ENCODE measurements at places on chromosomes 1 and 21. TPM values are rescaled to one million over a fixed set of nuclear protein-coding genes. Genes with fewer than 3 reads are reported as not detected.

SLC5A9 gene
- total RNA-seq: not detected

CTSK gene
- 4.1 TPM for total RNA-seq

KIF17 gene
- not detected for total RNA-seq

KISS1 gene
- not detected for total RNA-seq

PRAMEF10 gene
- not detected for total RNA-seq

OR10Z1 gene
- not detected for total RNA-seq

- H3K27me3 ChIP-seq: peaks cover 11% of the 10 kb centered on the region
- no peak overlapping the region for H3K4me3 ChIP-seq
- peaks cover 5% of the 10 kb centered on the region for H3K4me1 ChIP-seq
- H3K27ac ChIP-seq: no peak overlapping the region
Observed at GRCh38 chr1:203558064-203558760, 64.3 kb downstream of the OPTC start.

DNA sequence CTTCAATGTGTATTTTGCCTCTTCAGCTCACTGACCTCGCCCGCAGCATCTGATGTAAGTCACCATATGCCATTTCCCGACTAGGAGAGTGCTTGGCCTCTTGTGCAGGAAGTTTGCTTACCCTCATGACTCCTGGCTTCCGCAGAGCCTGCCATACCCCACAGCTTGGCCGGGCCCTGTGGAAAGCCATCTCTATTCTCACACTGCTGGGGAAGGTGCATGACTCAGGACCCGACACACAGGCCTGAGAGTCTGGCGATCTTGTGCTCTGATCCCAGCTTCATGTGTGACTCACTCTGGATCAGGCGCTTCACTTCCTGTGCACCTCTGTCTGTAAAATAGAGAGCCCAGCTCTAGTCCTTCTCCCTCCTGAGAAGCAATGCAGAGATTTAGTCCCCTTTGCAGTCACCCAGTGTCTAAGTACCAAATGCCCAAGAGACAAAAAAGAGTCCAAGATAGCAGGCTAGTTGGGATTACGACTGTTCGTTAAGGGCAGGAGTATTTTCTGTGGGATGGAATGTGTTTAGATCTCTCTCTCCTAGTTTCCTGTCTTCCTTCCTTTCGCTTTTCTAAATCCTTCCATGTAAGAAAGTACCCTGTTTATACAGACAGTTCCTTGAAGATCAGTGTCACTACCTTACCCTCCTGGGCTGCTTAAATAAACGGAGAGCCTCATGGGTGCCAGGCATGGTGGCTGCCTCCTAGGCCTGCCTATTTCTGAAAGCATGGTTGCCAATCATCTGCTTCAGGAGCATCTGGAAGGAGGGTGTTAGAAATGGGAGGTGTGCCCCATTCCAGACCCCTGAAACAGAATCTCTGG lies 62.8 kb upstream of the KIF26B start:
- H3K27me3 ChIP-seq: no peaks in the 10 kb centered on the region
- DNase-seq: no peak
- H3K4me3 ChIP-seq: no peak overlapping the region
- H3K4me1 ChIP-seq: no peaks in the 10 kb centered on the region
- no peaks in the 10 kb centered on the region for H3K36me3 ChIP-seq

- H3K27ac ChIP-seq: no peak overlapping the region
- H3K4me3 ChIP-seq: no peak overlapping the region
- DNase-seq: no peak
Observed at GRCh38 chr1:62796221-62796620, 12.3 kb downstream of the ATG4C start.

DNA sequence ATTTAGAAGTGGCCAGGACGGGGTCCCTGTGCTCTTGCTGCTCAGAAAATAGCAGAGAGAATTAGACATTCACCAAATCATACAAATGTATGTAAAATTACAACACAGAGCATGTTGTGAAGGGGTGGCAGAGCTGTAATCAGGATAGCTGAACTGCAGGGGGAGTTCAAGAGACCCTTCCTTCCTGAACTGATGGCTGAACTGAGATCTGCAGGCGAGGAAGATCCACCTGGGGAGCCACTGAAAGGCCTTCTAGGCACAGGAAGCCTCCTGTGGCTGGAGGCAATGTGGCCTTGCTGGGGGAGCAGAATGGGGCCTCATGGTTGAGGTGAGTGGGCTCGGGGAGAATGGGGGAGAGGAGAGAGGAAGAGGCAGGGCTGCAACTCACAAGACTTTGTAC lies 216.5 kb downstream of the PRDM2 start:
- no peak overlapping the region for H3K4me3 ChIP-seq
- H3K36me3 ChIP-seq: no peaks in the 10 kb centered on the region
- H3K27ac ChIP-seq: no peak overlapping the region
- DNase-seq: no peak
- H3K27me3 ChIP-seq: peaks cover 25% of the 10 kb centered on the region
- H3K4me1 ChIP-seq: no peaks in the 10 kb centered on the region

GRCh38 chr1:244945109-244945671 lies 80.8 kb upstream of the HNRNPU start:
- H3K36me3 ChIP-seq: no peaks in the 10 kb centered on the region
- no peak overlapping the region for H3K27ac ChIP-seq
- H3K4me3 ChIP-seq: no peak overlapping the region
- no peak for DNase-seq
- H3K27me3 ChIP-seq: peaks cover 13% of the 10 kb centered on the region

DNA sequence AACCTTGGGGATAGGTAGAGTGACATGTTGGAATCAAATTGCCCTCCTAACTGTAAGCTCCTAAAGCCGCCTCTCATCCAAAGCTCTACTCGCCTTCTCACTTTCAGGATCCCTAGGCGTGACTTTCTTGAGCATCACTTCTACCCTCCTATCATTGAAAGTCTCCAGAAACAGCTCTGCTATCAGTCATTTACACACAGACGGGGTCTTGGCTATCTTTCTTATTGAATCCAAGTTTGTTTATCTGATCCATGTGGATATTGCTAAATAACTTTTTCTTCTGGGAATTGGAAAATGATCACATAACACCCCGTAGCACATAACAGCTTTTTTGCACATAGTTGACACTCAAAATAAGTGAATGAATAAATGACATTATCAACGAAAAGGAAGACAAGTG lies 216.4 kb upstream of the KIAA0040 start:
- no peak overlapping the region for H3K4me3 ChIP-seq
- no peak for DNase-seq
- peaks cover 22% of the 10 kb centered on the region for H3K27me3 ChIP-seq
- H3K4me1 ChIP-seq: no peaks in the 10 kb centered on the region

- no peaks in the 10 kb centered on the region for H3K4me1 ChIP-seq
- no peak for DNase-seq
- H3K27me3 ChIP-seq: peaks cover 6% of the 10 kb centered on the region
- H3K4me3 ChIP-seq: no peak overlapping the region
- H3K27ac ChIP-seq: no peak overlapping the region
- H3K36me3 ChIP-seq: no peaks in the 10 kb centered on the region
Observed at GRCh38 chr21:45766501-45766900, 123.0 kb downstream of the PCBP3 start.

- DNase-seq: no peak
- peaks cover 21% of the 10 kb centered on the region for H3K4me1 ChIP-seq
- no peaks in the 10 kb centered on the region for H3K27me3 ChIP-seq
- peak overlapping the region; percentile 97 for H3K4me3 ChIP-seq
- no peaks in the 10 kb centered on the region for H3K36me3 ChIP-seq
Observed at GRCh38 chr1:179082999-179083335, 1.1 kb downstream of the TOR3A start.

DNA sequence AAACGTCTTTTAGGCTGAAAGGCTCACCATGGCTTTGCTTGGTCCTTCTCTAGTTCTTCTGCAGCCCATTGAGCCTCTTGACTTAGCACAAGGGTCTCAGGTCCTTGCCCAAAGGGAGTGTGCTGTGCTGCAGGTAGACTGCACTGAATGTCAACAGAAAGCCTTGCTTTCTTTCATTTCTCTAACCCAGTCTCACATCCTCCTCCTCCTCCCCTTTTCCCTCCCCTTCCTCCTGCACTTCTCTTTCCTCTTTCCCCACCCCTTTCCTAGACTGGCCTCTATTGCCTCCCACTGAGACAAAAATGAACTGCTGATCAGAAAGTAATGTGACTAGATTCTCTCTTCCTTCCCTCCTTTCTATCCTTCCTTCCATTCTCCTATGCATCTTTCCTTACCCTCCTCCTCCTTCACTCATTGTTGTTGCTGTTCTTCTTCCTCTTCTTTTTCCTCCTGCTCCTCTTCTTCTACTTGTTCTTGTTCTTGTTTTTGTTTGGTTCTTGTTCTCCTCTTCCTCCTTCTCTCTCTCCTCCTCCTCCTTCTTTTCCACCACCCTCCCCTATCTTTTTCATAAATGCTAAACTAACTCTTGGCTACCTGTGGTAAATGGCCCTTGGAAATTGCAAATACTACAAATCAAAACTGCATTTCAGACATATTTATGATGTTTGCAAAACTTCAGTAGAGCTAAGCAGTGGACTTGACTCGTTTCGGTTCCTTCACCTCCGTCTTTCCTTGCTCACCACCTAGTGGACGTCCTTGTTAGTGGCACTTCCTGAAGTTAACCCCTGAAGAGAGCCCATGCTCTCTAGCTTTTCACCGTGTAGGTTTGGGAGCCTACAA lies at the start of gene SELL:
Gene SELL (minus strand): TSS at position 152 of the 840 bp plus-strand sequence. CDS start 122 bp downstream, at position 30.
- H3K36me3 ChIP-seq: peaks cover 11% of the 10 kb centered on the region
- DNase-seq: peak; percentile 77
- peaks cover 35% of the 10 kb centered on the region for H3K4me1 ChIP-seq
- peak within 1 kb of the TSS; percentile 84 for H3K4me3 ChIP-seq
- peak within 1 kb of the TSS; percentile 80 for H3K27ac ChIP-seq

- H3K27me3 ChIP-seq: no peaks in the 10 kb centered on the region
- peaks cover 17% of the 10 kb centered on the region for H3K4me1 ChIP-seq
- H3K4me3 ChIP-seq: no peak overlapping the region
Observed at GRCh38 chr1:10540277-10541005, 65.7 kb downstream of the PEX14 start.

DNA sequence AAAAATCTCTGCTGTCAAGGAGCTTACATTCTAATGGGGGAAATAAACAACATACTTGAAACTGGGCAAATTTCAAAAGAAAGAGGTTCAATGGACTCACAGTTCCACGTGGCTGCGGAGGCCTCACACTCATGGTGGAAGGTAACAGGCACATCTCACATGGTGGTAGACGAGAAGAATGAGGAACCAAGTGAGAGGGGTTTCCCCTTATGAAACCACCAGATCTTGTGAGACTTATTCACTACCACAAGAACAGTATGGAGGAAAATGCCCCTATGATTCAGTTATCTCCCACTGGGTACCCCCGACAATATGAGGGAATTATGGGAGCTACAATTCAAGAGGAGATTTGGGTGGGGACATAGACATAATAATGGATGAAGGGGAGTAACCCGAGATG lies 226.4 kb downstream of the ZP4 start:
- no peak overlapping the region for H3K4me3 ChIP-seq
- no peak for DNase-seq
- no peaks in the 10 kb centered on the region for H3K27me3 ChIP-seq
- no peaks in the 10 kb centered on the region for H3K4me1 ChIP-seq
- H3K27ac ChIP-seq: no peak overlapping the region
- H3K36me3 ChIP-seq: no peaks in the 10 kb centered on the region

DNA sequence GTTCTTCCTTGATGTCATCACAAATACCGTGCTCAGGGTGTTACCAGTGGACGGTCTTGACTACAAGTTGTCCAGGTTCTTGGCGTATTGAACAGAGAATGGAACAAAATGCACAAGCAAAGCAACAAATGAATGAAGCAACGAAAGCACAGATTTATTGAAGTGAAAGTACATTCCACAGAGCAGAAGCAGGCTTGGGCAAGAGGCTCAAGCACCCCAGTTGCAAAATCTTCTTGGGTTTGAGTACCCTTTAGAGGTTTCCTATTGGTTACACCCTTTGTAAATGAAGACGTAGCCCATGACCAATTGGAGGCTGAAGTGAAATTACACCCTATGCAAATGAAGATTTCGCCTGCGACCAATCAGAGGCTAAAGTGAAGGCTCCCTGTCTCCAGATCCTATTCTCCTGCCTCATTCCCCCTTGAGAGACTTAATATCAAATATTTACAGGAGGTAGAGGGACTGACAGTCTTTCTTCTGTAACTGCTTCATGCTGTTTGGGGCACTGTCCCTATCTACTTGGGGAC lies 38.3 kb downstream of the YY1AP1 start:
- H3K4me1 ChIP-seq: no peaks in the 10 kb centered on the region
- H3K4me3 ChIP-seq: no peak overlapping the region
- peaks cover 5% of the 10 kb centered on the region for H3K27me3 ChIP-seq
- no peak overlapping the region for H3K27ac ChIP-seq
- H3K36me3 ChIP-seq: no peaks in the 10 kb centered on the region
- no peak for DNase-seq

DNA sequence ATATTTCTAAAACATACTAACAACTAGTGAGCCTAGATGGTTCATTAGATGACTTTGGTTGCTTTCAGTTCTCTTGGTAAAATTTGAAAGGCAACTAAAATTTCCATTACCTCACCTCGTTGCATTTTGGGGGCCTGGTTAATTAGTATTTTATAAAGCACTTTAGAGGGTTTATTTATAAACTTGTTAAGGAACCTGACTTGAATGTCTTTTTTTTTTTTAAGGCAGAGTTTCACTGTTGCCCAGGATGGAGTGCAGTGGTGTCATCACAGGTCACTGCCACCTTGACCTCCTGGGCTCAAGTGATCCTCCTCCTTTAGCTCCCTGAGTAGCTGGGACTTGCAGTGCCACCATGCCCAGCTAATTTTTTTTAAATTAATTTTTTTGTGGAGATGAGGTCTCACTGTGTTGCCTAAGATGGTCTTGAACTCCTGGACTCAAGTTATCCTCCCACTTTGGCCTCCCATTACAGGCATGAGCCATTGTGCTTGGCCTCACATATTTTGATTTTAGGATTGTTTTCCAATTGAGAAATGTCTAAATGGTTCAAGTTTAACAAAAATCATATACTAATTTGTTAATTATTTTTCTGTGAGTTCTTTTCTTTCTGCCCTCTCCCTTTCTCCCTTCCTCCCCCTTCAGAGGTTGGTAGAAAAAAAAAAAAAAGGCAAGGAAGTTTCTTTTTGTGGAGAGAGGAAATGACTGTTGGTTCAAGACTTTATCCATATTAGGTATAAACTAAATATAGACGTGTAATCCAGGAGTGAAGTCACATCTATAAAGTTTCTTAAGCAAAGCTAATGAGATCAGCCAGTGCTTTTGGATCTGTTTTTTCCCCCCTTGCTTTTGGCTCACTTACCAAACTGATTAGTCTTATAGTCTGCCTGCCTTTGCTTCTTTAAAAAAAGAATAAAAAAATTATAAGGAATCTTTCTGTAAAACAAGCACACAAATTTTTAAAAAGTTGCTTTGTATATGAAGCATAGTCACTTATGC lies 24.7 kb downstream of the CLIC4 start:
- H3K27me3 ChIP-seq: no peaks in the 10 kb centered on the region
- no peaks in the 10 kb centered on the region for H3K36me3 ChIP-seq
- H3K4me3 ChIP-seq: no peak overlapping the region
- H3K27ac ChIP-seq: no peak overlapping the region
